ENCODE measurements at places on chromosomes 3 and 15.

GRCh38 chr3:167787440-167787839 is 51.9 kb downstream of the SERPINI1 start:
- no peak for DNase-seq

- no peak for DNase-seq
Observed at GRCh38 chr15:35256551-35256950, 171.5 kb upstream of the NANOGP8 start.

DNA sequence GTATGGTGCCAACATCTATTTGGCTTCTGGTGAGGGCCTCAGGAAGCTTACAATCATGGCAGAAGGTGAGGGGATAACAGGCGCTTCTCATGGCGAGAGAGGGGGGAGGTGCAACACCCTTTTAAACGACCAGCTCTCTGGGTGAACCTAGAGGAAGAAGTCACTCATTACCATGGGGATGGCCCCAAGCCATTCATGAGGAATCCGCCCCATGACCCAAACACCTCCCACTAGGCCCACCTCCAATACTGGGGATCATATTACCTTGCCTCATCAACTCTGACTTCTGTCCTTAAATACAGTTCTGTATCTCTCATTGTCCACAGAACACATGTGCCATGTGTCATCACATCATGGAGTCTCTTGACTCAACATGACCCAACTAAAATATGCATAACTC is 37.5 kb upstream of the CLRN1 start:
- DNase-seq: no peak

DNA sequence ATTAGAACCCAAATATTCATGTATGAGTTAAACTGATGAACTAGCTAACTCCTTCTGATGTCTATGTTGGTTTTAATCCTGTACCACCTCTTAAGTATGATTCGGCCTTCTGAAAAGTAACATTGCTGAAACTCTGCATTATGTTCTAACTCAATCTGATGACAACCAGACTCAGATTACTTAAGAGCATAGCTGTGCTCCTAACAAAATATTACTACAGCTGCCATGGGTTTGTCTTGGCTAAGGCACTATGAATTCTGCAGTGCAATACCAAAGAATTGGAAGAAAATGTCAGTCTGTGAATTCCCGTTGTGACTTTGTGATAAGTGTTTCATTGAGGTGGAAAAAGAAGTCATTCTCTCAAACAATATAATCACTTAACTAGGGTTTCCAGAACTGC is 224.4 kb downstream of the ZMAT3 start:
- DNase-seq: no peak

- peak; percentile 58 for DNase-seq
Observed at GRCh38 chr3:178707311-178708031, 171.2 kb downstream of the KCNMB2 start.

DNA sequence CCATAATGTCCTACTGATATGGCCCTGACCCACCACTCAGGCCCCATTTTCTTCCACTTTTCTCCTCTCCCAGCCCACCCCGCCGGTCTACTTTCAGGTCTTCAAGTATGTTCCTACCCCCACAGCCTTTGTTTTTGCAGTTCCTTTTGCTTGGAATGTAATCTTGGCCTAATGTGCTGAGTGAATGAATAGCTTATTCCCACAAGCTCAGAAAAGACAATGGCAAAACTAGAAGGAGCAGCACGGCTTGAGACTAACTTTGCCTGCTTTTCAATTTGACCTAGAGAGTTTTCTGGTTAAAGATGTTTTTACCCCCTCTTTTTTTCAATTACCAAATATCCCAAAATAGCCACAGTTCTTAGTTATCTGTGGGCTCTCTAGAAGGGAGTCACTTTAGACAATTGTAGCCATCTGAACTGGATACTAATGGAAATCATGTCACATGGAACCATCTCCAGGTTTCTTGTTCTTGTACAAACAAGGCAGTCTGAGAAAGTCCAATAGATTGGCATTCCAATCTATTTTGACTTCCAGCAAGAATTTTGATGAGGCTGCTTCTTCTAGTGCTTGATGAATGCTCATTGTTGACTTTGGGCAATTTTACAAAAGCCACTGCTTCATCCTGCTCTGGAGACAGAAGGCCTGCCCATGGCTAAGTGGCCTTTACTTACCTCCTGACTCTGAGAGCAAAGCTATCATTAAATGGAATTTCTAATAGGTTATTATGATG is 16.3 kb upstream of the LMCD1 start:
- no peak for DNase-seq

DNA sequence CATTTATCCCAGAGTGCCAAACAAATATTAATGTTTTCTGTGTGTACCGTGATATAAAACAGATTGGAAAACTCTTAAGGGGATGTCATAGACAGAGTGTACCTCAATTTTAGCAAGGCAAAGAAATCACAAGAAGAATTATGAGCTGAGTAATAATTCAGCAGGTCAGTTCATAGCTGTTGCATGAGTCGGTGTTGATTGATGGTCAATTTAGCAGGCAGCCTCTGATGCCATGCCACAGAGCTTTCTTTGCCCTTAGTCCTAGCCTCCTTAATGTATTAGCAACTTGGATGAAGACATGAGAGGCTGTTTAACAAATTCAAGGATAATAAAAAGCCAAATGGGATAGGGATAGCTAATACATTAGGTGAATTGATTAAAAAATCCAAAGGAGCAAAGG is 6.8 kb downstream of the SLC35A5 start:
- DNase-seq: no peak

DNA sequence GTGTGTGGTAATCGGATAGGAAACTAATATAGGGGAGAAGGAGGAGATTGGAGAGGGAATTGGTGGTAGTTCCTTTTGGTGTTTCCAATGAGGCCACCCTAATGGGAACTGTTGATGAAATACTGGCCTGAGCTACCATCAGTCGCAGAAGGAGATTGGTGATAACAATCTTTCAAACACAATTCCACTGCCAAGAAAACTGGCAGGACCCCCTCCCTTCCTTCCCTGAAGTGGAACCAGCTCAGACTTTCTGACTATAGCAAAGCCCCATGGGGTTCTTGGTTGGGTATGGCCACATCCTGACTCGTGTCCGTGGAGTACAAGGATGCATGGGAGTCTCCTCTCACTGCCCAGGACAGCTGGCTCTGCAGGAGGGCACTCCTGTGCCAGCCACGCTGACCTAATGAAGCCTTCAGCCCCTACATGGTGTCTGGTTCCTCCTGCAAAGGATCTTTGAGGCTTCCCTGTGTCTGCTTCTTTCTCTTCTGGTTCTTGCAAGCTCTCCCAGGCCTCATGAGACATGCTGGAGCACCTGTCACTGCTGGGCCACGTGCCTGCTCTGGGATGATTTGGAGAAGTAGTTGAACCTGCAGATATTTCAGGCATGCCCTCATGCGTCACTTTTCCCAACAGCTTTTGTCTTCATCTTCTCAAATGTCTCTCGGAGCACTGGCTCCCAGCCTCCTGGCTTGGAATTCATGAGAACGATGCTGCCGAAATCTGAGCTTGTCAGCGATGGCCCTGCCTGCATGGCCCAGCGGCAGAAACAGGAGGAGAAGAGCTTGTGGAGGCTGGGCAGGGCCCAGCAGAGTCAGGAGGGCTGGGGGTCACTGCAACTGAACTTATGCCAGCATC is 90.0 kb upstream of the ADPGK start:
- no peak for DNase-seq

GRCh38 chr3:170815340-170815739 is 54.7 kb downstream of the RPL22L1 start:
- DNase-seq: peak; percentile 51

DNA sequence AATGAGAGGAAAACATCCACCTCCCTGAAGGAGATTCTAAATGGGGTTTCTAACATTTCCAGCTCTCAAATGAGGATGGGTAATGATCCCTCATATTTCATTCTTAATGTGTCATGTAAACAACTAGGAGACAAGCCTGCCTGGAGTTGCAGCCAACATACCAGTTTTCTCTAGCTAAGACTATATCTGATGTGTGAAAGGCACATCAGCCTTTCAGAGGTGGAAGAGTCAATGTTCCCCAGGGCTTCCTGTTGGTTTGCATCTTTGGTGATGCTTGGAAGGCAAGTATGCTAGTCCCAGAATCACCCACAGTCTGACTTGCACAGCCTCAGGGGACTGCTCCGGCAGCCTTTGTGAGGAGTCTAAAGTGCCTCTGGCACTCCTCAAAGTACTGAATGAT is 921.2 kb downstream of the SQOR start:
- no peak for DNase-seq

GRCh38 chr3:117963858-117964257 is 1070.8 kb downstream of the IGSF11 start:
- no peak for DNase-seq

- DNase-seq: no peak
Observed at GRCh38 chr3:68832680-68833079, 99.7 kb downstream of the TAFA4 start.

- no peak for DNase-seq
Observed at GRCh38 chr3:53489386-53489785, 5.0 kb upstream of the CACNA1D start.

DNA sequence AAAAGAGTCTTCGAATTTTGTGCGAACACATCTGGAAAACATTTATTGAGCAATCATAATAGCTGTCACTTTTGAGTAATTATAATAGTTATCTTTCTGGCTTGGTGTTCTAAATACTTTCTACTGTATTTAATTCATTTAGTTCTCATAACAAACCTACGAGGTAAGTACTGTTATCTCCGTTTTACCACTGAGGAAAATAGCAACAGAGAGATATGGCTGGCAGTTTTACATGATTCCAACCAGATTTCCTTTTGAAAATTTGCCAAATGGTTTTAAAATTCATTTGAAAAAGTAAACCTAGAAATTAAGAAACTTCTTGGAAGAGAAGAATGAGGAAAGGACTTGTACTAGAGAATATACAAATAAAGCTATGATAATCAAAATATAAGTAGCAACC is 37.3 kb upstream of the MGA start:
- no peak for DNase-seq

- no peak for DNase-seq
Observed at GRCh38 chr3:7309641-7310102, 448.8 kb downstream of the GRM7 start.

DNA sequence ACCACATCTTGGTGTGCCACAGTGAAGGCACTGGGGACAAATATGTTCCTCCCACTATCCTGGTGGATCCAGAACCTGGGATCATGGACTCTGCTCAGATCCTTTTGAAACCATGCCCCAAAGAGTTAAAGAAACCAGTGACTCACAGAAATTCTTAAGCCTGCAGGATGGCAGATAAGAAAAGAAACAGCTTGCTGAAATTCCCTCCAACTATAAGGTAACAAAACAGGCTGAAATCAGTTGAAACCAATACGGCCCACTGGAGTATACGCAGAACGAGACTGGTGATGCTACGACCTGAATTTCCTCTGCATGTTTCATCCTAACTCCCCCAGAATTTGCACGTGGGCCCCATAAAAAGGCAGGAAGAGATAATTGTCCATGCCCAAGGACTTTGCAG is 209.6 kb downstream of the TJP1 start:
- DNase-seq: no peak

DNA sequence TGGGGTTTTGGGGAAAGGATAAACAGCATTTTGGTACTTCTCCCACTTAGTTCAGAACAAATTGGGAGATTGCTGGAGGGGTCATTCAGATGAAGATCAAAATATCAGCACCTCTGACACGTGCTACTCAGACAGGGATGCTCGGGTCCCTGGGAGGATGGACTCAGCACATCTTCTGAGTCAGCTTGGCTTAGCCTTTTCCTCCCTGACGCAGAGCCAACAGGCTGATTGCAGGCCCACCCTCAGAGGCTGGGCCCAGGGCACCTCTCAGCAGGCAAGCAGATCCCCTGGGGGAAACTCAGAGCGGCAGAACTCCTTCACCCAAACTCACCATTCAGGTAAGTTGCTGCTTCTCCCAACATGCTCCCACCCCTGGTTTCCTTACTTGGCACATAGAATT is 304.9 kb downstream of the TLE3 start:
- DNase-seq: no peak

DNA sequence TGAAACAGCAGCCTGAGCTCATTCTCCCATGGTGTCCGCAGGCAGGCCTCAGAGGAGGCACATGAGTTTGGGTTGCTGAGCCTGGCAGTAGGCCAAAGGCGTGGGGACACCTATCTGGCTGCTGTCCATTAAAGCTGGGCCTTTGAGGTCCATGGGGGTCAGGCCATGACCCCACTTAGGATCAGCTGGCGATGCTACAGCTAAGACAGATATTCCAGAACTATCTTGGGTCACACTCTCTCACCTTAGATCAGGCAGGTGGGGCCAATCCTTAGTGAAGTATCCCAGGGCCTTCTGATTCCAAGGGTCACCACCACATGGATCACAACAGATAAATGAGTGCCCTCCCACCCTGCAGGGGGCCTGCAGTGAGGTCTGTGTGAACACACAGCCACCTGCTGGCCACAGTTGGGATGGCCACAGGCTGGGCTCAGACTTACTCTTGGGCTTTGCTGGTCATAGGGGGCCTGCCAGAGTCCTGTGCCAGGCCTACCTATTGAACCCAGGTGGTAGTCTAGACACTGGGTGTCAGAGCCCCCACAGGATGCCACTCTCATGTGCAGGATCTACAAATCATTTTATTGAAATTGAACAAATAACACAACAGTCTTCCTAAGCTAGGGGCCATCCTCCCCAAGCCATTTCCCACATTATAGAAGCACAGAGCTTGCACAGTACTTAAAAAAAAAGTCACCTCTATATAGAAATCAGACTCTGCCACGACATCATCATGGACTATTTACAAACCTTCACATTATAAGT is 2.0 kb upstream of the HYAL2 start:
- peak; percentile 42 for DNase-seq

DNA sequence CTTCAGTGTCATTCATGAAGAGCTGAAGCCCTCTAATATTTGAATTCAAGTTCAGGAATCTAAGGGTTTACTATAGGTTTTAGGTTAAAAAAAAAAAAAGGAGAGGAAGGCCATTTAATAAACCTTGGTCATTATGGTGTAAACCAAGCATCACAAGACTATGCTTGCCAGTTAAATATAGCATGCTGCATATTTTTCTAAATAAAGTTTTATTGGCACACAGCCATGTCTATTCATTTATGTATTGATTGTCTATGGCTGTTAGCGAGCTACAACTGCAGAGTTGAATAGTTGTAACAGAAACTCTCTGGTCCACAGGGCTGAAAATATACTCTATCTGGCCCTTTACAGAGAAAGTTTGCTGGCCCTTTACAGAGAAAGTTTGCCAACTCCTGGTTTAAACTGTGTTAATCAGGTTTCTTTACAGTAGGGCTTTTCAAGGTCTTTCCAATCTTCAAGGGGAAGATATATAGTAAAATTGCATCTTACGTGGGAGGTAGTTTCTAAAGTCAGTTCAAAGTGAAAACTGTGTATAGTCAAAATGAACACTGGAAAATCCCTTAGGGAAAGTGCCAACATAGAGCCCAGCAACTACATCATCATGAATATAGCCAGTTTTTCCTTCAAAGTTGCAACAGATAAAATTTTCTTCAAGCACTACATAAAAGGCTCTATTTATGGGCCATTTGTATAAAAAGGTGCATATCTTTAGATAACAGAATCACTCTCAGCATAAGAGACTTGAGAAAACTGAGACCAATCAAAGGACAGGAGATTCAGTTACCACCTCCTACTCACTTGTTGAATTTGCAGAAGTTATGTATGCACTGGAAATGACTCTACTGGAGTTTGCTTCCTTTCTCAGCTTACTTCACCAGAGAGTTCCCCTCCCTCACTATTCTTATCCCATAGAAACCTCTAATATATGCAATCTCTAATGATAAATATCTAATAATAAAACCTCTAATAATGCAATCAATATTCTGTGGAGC is 49.7 kb upstream of the FRMD4B start:
- no peak for DNase-seq

Data from NCI-H1092 treated with DMSO at 0.1 percent for 48 hours (cell line).